ENCODE measurements at places on chromosomes 12 and 14.

DNA sequence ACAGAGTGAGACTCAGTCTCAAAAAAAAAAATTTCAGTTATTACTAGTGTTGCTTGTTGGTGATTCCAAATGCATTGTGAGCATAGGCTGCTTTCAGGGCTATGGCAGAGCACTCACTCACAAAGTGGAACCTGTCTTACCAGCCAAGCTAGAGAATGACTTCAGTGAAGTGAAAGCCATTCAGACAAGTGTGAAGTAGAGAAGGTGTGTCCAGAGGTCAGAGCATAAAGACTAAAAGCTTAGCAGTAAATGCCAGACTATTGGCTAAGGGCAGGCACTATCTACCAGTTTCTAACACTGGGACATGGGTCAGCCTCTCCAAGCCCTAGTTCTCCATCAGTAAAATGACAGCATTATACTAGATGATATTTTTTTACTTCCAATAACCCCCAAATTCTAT is 12.7 kb downstream of the PPP1R36 start:
- DNase-seq: no peak

- no peak for DNase-seq
Measured at GRCh38 chr12:115023279-115024265, 339.6 kb upstream of the TBX3 start.

GRCh38 chr12:31804185-31804504 is 75.3 kb upstream of the AMN1 start:
- DNase-seq: no peak

GRCh38 chr12:6354495-6355393 is 12.9 kb upstream of the TNFRSF1A start:
- DNase-seq: no peak

- DNase-seq: no peak
Measured at GRCh38 chr14:93331728-93332396, 974 bp downstream of the BTBD7 start.

DNA sequence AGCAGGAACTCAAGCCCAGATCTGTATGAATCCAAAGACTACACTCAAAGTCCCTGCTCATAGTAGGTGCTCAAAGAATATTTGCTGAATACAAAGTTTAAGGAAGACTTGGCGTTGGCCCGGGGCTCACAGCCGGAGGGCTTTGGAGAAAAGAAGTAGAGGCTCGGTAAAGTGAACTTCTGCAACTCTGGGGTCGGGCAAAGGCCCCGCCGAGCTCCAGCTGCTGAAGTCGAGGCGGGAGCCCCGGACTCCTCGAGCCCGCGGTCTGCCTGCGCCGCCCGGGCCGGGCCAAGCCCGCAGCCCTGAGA is 335 bp downstream of the GCN1 start:
- DNase-seq: no peak

DNA sequence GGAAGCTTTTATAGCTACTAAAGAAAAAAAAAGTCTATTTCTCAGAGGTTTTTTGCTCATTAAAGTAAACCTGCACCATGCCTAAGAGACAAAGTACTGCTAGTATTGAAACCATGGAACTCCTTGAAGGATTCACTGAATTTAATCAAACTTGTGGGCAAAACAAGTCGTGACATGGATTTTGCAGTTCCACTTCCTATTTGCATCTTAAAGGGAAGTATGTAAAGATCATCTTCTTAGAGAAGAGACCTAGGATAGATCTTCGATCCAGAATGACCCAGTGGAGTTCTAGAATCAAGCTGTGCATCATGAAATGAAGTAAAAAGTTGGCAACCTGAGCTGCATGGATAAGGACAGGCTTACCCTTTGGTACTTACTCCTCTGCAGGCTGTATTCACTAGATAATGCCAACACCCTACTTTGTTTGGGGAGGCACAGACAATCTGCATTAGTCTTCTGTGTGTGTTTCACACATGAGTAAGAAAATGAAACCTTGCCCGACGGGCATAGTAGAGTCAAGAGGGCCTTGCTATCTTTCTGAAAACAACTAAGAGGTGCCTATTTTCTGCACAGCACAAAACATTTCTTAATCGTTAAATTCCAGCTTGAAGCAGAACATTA is 1.9 kb downstream of the GNG2 start:
- no peak for DNase-seq

DNA sequence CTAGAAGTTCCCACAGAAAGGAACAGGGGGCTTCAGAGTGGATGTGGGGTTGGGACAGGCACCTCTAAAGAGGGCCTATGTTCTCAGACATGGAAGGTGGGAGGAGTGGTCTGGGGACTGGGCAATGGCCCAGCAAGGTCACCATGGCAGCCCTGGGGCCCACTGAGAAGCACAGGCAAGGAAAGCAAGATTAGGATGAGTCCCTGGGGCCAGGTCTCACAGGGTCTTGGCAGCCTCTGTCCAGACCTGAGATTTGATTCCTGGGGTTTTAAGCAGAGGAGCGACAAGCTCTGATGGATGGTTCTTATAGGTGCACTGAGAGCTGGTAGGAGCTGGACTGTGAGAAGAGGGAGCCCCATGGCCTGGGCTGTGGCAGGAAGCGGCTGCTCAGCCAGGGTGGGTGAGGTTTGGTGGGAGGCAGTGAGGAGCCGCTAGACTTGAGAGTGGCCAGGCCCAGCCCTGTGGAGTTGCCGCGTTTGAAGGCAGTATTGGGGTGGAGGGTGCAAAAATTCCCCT is 44.0 kb downstream of the DLK1 start:
- peak; percentile 58 for DNase-seq

DNA sequence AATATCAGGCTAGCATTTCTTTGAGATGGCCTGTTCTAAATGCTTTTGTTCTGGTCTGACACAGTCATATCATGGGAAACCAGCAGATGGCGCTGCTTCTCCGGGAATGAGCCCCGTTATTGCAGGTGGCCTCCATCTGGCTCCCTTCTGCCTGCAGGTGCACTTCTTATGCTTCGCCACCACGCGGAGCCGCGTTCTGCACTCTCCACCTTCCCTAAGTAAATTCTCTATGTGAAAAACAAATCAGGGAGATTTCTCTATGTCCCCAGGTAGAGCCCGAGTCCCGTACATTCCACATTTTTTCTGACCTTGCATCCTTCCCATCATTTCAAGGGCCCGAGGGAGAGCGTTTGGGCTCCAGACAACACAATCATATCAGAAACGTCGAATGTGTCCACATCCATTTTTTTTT is 26.2 kb downstream of the GLRX5 start:
- DNase-seq: peak; percentile 89

DNA sequence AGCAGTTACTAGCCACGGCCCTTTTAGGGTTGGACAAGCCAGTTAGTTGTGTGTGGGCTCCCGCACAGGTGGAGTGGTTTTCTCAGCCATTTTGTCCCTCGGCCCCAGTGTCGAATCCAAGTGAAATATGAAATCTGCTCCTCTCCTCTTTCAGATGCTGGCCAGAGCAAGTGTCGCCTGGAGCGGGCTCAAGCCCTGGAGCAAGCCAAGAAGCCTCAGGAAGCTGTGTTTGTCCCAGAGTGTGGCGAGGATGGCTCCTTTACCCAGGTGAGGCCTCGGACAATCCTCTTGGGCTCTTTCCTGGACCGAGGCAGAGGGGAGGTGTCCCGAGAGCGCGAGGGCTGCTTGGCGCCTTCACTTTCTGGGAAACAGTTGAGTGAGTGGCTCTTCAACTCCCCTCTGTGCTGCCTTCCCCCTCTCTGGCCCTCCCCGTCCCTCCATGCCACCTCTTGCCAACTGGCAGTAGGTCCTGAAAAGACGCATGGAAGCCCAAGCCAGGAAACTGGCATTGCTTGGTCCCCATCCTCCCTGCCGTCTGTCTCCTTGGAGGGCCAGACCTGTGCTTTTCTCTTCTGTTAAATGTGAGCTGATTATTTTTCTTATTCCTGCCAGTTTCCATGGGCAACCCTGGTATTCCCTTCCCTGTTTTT is 74.2 kb downstream of the SMOC1 start:
- no peak for DNase-seq

DNA sequence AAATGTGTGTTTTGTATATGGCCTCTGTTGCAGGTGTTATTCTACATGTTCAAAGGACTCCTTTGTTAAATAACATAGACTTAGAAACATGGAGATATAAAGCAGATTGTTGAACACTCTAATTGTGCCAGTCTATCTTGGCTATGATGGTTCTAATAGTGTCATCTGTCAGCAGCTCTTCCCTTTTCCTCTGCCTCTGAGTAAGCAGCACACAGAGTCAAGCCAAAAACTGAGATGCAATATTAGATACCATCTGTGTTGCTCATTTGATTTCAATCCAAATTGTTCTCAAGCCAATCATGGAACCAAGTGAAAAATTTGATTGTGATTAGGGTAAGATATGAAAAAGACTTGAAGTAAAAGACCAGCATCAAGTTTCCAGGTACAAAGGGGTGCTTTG is 871.1 kb upstream of the MGAT4C start:
- DNase-seq: no peak

GRCh38 chr12:43337571-43338444 is 214.2 kb downstream of the ADAMTS20 start:
- no peak for DNase-seq

- DNase-seq: no peak
Measured at GRCh38 chr12:21614506-21614905, 9.9 kb upstream of the GYS2 start.

DNA sequence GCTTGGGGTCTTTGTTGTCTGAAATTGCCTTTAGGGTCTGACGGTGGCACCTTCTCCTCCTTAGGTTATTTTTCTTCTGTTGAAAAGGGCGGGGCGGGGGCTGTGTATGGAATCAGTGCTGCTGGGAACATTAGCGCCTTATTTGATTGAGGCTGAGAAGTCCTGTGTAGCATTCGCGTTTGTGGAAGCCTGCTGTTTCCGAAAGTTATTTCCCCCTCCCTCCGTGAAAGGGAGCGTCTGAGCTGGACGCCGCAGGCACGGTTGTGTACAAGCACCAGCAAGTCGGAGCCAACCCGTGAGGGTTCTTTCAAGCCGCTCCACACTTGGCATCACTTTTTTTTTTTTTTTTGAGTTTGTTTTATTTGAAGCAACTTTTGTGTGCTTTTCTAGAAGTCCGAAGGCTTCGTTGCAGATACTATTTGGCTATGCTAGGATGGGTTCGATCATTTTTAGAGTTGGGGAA is 1.1 kb downstream of the SYNE2 start:
- DNase-seq: no peak
